T-helper 17 cell (primary cell): ENCODE measurements at places on chromosomes 1 and 21.

- no peak for DNase-seq
These were observed 53.6 kb downstream of the UBE2T start for GRCh38 chr1:202288177-202288576.

DNA sequence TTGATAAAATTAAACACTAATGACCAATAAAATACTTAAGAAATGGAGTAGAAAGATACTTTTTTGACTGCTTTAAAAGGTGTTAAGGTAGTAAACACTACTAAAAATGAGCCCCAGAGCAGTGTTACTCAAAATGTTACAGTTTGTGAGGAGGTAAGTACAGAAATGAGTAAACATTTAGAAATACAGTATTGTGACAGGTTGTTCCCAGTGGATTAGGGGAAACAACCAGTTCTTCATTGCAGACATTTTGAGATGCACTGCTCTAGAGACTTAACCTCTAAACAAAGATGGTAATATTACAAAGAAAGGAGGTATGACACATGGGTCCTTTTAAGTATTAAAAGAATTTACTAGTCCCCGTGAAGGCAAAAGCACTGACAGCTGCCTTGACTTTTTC lies 12.7 kb downstream of the DHX9 start:
- DNase-seq = no peak

DNA sequence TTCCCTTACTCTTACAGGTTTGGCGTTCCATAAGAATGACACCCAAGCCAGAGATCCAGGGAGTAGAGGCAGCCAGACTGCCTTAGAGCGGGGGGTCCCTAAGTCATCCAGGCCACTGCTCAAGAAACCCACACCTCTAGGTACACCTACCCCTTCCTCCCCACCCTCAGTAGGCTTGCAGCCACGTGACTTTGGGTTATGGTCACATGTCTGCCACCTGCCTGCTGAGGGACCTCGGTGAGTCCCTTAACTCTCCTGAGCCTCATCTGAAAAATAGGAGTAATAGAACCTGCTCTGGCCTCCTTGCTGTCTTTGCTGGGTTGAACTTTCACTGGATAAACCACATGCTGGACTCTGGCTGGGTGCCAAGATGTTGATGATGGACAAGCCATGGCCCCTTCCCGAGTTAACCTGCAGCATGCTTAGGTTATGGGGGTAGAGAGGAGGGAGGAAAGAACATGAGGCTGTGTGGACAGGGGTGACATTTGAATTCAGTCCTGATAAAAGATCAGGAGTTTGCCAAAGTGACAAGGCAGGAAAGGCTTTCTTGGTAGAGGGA lies 4.5 kb downstream of the RPS6KA1 start:
- no peak for DNase-seq

GRCh38 chr1:198641501-198641900 lies 2.7 kb downstream of the PTPRC start:
- DNase-seq = no peak

GRCh38 chr1:233143241-233143640 lies 152.3 kb downstream of the PCNX2 start:
- DNase-seq = no peak

- DNase-seq = no peak
These were observed 138.7 kb downstream of the GRIK1 start for GRCh38 chr21:29801122-29801521.

DNA sequence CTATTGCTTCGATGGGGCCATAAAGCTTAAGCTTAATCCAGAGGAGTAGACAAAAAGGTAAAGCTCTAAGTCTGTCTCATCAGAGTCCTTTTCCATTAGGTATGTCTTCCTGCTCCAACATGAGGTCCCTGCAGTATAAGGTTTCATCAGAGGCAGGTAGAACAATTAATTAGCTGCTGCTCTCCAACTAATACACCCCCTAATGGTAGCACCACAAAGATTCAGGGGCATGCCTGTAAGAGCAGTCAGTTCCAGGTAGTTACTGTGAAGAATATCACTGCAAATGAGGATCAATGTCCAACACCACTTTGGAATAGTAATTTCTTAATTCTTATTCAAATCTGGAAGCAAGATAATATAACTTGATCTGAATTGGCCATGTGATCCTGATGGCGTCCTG lies 160.3 kb upstream of the ESRRG start:
- no peak for DNase-seq

- no peak for DNase-seq
These were observed 14.5 kb downstream of the WDR26 start for GRCh38 chr1:224420106-224420505.

DNA sequence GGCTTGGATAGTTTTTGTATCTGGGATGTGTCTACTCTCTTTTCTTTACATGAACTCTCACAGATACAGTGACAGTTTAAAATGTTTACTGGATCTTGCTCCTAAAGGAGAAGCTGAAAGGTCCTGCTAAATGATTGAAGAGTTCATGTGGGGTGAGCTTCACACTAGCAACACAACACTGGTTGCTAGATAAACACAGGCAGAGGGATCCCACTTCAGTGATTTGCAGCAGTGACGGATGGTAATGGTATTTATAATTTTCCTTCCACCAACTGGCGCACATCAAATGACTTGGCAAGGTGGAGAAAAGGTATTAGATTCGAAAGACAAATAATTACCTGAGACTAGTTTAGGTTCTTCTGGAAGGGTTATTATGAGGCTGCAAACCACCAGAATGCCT lies 270.2 kb downstream of the TBX15 start:
- no peak for DNase-seq

- DNase-seq = no peak
These were observed 221.2 kb upstream of the PTGFR start for GRCh38 chr1:78269591-78269990.

- no peak for DNase-seq
These were observed 159.5 kb downstream of the SLC45A1 start for GRCh38 chr1:8477166-8477982.

DNA sequence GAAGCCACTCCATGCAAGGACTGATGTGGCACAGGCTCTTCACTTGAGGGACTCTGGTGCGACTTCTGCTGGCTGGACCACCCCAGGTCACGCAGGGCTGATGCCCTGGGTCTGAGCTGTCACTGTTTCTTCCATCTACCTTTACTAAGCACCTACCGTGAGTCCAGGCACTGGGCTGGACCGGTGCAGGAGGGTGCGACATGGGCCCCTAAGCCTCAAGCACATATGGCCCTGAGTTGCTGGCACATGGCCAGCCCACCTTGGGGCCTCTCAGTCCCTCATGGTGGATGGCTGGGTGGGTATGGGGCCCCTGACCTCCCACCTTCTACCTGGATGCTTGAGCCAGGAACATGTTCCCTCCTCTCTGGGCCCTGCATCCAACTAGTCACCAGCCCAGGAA lies 76.0 kb downstream of the DMRTB1 start:
- DNase-seq = no peak

- DNase-seq = no peak
These were observed 361.9 kb downstream of the HLX start for GRCh38 chr1:221241157-221241556.

DNA sequence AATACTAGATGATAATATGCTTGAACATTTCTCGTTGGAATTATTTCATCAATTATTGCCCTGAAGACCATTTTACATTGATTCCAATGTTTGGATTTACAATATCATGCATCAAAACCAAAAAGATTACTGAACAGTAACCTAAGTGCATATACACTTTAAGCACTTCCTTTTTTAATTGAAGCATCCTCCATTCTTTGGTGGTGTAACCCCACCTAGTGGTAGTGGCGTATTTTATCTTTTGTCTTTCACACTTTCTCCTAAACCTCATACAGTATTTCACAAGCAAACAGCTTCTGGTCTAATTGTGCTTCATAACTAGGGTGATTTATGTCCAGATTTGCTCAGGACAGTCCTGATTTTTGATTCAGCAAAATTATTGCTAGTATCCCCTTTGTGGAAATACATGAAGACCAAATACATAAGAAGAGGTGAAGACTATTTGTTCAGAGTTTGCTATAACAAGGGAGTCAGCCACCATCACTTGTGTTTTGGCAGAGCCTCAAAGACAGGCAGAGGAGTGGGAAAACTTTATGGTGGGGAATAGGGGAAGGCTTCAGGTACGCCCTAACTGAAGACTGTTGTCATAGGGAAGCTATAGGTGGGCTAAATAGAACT lies 3.4 kb upstream of the NVL start:
- no peak for DNase-seq

- no peak for DNase-seq
These were observed 41.2 kb downstream of the NME7 start for GRCh38 chr1:169326261-169326955.

- no peak for DNase-seq
These were observed 134.2 kb downstream of the EDEM3 start for GRCh38 chr1:184620469-184620868.

- DNase-seq = no peak
These were observed 3.3 kb upstream of the FMO4 start for GRCh38 chr1:171310661-171311087.

GRCh38 chr21:22855581-22855980 lies 1857.4 kb downstream of the NCAM2 start:
- no peak for DNase-seq

GRCh38 chr1:33350611-33351280 lies 29.8 kb upstream of the A3GALT2 start:
- DNase-seq = no peak

DNA sequence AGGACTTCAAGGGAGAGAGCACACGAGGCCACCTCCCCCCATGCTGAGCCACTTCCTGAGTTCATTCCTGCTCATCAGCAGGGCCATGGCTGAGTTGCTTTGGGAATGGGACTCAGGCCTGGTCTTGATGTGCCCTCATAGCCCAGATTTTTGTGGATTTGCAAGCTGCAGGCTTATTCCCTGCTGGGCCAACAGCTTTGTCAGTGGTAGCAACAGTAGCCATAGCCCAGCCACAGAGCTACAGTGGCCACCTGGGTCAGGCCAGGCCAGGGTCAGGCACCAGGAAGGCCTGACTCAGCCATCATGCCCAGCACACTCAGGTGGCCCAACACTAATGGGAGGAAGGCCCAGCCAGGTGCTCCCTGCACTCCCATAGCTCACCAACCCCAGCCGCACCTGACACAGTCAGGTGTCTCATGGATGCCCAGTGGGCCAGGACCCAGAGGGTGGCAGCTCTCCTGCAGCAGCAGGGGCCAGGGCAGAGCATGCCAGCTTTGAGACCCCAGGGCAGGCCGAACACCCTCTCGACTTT lies 33.5 kb downstream of the EPHA2 start:
- DNase-seq = no peak

DNA sequence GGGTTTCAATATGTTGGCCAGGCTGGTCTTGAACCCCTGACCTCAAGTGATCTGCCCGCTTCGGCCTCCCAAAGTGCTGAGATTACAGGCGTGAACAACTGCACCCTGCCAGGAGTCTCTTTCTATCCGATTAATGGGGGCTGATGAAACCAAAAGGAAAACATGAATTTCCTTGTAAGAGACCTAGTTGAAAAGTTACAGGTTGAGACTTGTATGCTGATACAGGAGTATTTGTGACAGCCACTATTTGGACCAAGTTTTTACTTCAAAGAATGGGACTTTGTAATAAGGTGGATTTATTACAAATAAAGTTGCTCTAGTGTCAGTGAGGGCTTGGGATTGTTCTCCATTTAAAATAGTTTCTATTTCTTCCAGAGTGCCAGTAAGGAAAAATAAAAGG lies 43.6 kb upstream of the TMEM61 start:
- DNase-seq = no peak

DNA sequence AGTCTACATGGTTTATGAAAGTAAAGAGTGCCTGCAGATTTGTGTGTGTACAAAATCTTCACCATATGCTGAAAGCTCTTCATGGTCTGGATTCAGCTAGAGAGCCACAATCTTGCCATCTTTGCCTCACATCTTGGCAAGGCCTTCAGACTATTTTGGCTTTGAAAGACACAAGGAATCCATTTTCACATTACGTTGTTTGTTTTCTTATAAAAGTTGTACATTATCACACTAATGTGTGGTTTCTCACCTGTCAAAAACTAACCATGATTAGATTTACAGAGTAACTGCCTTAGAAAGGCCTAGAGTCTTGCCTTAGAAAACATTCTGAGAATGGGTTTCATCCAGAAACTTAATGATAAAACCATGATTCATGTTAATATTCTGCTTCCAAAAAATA lies 494.6 kb downstream of the NEGR1 start:
- no peak for DNase-seq

- DNase-seq = no peak
These were observed 31.6 kb downstream of the ZC3H11B start for GRCh38 chr1:219581344-219581743.

DNA sequence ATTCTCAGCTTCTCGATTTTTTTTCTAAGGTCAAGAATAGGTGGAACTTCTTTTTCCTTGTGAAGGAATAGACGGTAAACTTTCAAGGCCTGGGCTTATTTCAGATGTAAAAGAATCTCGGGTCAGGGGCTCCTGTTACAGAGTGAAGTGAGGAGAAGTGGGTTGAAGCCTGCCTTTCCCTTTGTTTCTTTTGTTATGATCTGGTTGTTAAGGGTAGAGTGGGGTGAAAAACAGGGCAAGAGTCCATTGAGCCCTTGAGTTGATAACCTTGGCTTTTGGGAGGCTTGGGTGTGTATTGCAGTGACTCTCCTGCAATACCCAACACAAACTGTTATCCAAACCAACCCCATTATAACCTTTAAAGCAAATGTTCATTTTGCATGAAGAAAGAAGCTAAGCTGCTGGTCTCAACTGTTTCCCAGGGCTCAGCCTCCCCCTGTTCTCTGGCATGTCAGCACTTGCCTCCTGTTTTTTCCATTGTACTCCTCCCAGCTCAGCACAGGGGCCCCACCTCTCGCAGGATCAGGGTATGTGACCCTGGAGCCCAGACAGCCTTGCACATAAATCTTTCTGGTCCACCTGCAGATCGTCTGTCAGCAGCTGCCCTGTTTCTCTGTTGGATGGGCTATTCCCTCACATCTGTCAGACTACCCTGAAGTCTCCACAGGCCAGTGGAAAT lies 102.4 kb downstream of the CACHD1 start:
- DNase-seq = no peak

- DNase-seq = no peak
These were observed 8.1 kb upstream of the TFF1 start for GRCh38 chr21:42374457-42374856.

- no peak for DNase-seq
These were observed 73.4 kb downstream of the ST6GALNAC3 start for GRCh38 chr1:76147917-76148316.

DNA sequence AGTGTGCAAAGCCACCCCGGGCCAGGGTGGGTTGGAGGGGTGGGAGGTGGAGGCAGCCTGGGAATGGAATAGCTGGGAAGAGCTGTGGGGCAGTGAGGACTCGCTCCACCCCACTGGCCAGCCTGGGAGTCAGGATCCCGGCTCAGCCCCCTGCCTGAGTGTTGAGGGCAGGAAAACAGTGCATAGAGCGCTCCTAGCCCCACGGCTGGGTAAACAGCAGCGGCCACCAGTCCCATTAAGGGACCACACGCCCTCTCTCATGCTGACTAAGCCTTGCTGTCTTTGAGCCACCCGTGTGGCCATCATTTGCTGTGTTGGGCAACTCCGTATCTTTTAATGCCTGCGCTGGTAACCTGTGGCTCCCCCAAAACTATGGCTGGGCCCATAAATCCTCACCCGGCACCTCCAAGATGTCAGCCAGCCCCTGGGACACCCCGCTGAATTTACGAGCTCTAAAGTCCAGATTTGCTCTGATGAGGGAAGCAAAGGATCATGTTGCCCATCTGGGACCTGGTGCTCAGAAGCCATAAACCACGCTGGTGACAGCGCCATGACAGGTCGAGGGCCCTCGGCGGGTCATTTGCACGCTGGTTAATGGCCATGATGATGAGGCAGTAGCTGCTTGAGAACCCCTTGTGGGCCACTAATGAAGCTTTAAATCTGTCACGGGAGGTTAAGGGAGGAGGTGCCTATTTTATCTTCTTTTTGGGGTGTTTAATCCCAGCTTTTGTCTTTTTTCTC lies 34.9 kb downstream of the SYF2 start:
- DNase-seq = no peak

- no peak for DNase-seq
These were observed 80.8 kb downstream of the PIK3CD start for GRCh38 chr1:9732123-9732971.
